Smooth muscle cell of trachea (primary cell): ENCODE measurements at places on chromosomes 3 and 15. TPM values are rescaled to one million over a fixed set of nuclear protein-coding genes. Genes with fewer than 3 reads are reported as not detected.

Gene RARRES1
- 48.3 and 232 TPM in 2 replicates for total RNA-seq

Gene CD276
- total RNA-seq = 170 and 216 TPM in 2 replicates

Gene FOXB1
- total RNA-seq = not detected in 2 replicates

Gene AGBL1
- total RNA-seq = not detected in 2 replicates

Gene GOLGA8M
- total RNA-seq = 0.73 and 1.2 TPM in 2 replicates

Gene DHX36
- total RNA-seq = 43.3 and 65.5 TPM in 2 replicates

Gene HCLS1
- 0.15 and 0.17 TPM in 2 replicates for total RNA-seq

Gene LRRC58
- 25.3 and 32.6 TPM in 2 replicates for total RNA-seq

Gene CCK
- 15.3 and 34.1 TPM in 2 replicates for total RNA-seq

Gene MESP2
- 0.58 and 1.3 TPM in 2 replicates for total RNA-seq

Gene CDHR4
- 0.33 TPM in 1 of 2 replicates, not detected in the other for total RNA-seq

Gene GOLGA6L9
- 0.99 and 1.6 TPM in 2 replicates for total RNA-seq

Gene GOLGA6L25
- not detected in 2 replicates for total RNA-seq

Gene RTP2
- total RNA-seq = not detected in 2 replicates

Gene GPX1
- total RNA-seq = 250 and 395 TPM in 2 replicates

Gene HYAL1
- 4.2 and 6.1 TPM in 2 replicates for total RNA-seq

Gene CPLX3
- total RNA-seq = not detected in 2 replicates

Gene TM4SF4
- total RNA-seq = 0.15 and 1.5 TPM in 2 replicates

Gene SLC28A1
- not detected in 2 replicates for total RNA-seq

Gene MAN2A2
- total RNA-seq = 13.2 and 27.1 TPM in 2 replicates
